PC-3 (cell line): ENCODE measurements at places on chromosomes 5 and 9.

- DNase-seq = no peak
Measured at GRCh38 chr5:125152044-125152443, 405.6 kb upstream of the ZNF608 start.

- DNase-seq = peak; percentile 75
Measured at GRCh38 chr5:175288048-175288621, 155.8 kb downstream of the DRD1 start.

DNA sequence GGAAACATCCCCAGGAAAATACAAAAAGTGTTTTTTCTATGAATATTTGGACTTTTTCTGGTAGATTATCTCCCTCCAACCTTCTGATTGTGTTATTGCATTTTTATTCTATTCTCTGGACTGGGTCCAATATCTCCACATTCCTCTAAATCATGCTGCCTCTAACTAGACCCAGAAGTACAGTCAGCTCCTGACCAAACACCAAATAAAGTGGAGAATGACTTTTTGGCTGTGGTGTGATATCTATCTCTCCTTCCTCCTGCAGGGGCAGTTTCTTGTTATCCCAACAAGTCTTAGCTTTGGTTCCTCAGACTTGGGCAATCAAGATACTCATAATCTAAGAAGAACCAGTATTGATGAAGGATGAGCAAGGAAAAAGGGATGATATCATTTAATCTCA, 3.2 kb upstream of the RAI14 start:
- DNase-seq = peak; percentile 49

DNA sequence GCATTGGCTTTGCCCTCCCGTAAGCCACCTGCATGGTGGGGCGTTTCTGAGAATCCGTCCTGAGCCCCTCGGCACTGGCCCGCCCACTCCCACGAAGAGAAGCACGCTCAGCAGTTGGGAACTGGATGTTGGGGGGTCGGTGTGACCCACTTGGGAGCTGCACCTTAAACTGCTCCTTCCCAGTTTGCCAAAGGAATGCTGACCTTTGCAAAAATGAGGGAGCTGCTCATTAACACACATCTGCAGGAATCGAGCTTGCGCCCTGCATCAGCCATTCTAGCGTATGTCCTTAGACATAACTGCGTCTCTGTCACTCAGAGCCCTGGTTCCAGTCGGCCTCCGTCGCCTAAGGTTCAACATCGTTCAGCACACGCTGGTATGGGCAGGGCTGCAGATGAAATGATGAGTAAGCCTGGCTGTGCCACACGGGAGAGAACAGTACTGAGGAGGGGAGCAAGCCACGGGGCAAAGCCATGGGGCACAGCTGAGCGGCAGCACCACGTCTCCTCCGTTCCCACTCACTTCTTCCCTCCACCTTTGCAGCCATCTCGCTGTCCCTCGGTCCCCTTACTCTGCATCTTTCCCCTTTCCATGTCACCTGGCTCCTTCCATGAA, 28.8 kb upstream of the NCS1 start:
- no peak for DNase-seq

GRCh38 chr5:16952968-16953671, 17.0 kb upstream of the MYO10 start:
- DNase-seq = peak; percentile 53
